NCI-H1417 (cell line): ENCODE measurements at places on chromosomes 3 and 15.

DNA sequence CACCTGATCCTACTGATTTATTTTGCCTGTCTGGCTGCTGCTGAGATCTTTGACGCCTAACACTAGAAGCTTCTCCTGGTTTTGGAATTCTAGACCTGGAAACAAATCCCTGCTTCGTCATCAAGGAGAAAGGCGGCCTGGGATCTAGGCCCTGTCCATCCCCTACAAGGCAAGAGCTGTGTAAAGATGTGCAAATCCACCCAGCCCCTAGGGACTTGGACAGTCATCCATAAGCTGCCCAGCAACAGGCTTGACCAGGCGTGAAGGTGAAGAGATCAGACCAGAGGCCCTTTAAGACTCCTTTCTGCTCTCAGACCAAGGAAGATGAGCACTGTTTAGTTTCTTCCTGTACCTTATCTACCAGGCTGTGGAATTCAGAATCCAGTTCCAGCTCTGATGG is 32.2 kb downstream of the SLC41A3 start:
- no peak for DNase-seq

GRCh38 chr15:76860201-76860600 is 44.9 kb downstream of the SCAPER start:
- DNase-seq = no peak

DNA sequence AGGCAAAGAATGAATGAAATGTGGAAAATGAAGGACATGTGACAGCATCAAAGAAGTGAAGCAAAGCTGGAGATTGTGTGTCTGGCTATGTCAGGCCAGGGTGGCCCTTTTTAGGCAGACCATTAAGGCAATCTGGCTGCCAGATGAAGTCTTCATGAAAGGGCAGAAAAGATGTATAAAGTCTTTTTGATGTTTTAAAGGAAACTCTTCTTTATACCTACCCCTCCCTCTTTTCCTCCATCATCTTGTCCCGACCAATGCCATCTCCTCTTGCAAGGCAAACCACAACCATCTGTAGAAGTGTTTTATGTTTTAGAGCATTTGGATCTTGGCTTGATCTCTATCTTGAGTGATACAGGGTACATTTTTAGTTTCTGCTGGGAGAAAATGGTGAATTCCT is 259.2 kb downstream of the LSAMP start:
- DNase-seq = no peak

GRCh38 chr3:8954938-8955763 is 8.1 kb downstream of the RAD18 start:
- DNase-seq = peak; percentile 1

DNA sequence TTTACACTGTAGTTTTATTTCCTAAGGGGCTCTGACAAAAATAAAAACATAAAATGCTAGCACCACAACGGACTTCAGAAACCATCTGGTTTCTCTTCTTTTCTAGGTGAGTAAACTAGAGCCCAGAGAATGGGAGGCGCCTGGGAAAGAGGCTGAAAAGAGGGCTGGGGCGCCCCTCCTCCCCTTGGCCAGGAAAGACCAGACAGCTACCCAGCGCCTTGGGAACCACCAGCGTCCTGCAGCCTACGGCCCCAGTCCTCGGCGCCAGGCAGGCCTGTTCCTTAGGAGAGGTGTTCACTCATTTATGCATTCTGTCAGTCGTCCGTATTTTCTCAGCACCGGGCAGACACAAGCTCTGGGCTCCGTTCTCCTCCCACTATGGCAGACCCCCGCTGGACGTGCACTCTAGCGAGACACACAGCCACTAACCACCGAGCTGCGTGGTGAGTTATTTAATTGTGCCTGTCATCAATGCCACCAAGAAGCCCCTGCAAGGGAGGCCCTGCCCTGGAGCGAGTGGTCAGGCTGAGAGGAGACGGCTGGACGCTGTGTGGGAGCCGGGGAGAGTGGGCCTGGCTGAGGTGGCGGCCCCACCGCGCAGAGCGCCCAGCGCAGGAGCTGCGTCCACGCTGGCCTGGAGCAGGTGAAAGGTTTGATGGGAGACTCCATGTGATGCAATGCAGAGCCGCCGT is 294.4 kb downstream of the OCA2 start:
- DNase-seq = no peak

GRCh38 chr15:36294359-36294758 is 285.1 kb upstream of the CDIN1 start:
- peak; percentile 70 for DNase-seq

DNA sequence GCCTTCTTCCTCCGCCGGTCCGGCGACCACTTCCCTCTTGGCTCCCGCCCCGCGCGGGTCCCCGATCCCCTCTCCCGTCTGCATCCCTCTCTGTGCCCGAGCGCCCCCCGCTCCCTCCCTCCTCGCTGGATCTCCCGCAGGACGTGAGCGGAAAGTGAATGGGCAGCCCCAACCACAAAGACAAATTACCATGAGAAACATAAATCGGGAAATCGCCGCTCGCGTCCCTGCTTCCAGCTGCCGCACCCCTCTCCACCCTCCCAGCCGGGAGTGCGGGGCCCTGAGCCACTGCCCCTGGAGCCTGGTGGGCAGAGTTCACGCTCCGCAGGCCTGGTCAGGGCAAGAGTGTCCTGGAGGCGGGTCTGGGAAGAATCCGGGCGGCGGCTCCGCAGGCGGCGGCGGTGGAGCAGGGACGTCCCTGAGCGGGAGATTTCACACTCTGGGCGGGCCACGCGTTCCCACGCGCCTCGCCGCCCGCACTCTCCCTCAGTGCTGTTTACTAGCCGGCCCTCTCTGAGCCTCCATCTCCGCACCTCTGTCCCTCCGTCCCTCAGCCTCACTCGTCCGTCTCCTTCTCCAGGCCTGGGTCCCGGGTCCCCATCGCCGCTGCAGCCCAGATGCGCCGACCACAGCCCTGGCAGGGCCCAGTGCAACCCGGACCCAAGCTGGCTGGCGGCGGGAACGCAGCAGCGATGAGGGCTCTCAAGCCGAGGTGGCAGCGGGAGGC is 835 bp downstream of the SEMA5B start:
- peak; percentile 67 for DNase-seq
